ENCODE measurements at places on chromosomes 2 and 18.
A peak's percentile ranks its signal among the peaks of the same experiment; 100 is the strongest.

DNA sequence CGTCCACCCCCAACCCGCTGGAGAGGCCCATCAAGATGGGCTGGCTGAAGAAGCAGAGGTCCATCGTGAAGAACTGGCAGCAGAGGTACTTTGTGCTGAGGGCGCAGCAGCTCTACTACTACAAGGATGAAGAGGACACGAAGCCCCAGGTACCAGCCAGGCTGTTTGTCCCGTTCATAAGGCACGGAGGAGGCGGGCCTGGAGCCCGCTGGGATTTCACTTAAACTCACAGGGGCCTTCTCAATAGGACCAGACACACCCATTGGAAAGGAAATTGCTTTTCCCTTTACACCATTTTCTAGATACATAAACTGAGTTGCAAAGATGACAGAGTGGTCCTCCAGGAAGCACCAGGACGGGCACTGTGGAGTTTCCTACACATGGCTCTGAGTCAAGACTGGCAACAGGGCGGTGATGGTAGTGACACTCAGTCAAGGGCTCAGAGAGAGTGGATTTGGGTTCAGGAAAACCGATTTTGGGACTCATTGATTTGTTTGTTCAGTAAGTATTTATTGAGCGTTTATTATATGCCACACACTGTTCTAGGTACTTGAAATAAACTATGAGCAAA, 40.7 kb downstream of the ARHGAP25 start:
- no peak for DNase-seq

- DNase-seq: no peak
These were observed 10.1 kb downstream of the HDAC4 start for GRCh38 chr2:239390546-239391285.

GRCh38 chr18:6601241-6601640, 128.3 kb upstream of the ARHGAP28 start:
- no peak for DNase-seq

- no peak for DNase-seq
These were observed 37.9 kb downstream of the CCDC138 start for GRCh38 chr2:108824316-108825070.

DNA sequence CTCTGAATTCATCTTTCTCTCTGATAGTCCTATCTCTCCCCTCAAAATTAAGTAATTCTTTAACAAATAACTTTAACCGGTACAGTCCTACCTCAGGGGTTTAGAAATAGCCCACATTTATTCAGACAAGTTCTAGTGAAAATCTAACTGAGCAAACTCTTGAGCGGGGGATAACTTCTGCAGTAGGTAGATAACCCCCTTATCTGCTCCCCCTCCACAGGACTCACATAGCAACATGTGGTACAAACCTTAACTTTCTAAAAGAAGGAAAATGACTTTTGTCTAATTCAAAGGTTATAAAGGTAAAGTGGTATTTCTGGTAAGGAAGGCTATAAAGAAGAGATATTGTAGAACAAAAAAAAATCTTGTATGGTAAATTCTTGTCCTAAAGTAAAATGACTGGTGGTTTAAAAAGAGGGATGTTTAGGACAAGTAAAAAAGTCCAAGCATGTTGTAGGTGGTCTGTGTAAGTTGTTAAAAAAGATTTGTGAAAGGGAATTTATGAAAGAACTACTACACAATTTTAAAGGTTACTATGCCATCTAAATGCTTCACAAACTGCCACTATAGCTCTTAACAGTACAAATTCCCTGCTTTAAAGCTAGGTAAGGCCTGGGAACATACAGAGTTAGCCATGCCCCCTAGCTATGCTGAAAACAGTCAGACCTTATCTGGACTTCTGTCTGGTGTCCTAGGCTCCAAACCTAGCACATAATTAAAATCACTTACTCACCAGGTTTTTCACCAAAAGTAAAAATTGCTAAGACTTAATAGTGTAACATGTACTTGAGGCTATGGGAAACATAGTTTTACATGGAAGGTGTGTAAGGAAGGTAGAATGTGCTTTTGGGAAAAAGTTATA, 8.1 kb upstream of the RPIA start:
- DNase-seq: no peak

- DNase-seq: peak; percentile 77
These were observed 17.3 kb downstream of the ACADL start for GRCh38 chr2:210207929-210208328.

DNA sequence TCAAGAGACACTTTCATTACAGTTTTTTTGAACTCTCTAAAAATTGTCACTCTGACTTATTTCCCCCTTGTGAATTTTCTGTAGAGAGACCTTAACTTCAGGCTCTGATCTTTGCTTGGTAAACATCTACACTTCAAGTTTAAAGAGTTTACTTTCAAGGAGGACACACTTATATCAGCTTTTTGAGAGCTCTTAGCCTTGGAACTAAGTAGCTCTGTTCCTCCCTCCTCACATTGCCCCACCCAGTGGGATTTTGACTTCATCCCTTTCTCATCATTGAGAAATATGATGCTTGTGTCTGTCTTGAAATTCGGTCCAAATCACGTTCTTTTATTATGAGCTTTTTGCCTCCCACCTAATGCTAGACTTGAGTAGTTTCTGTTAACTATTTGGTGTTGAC, 433.4 kb upstream of the MEIS1 start:
- no peak for DNase-seq

GRCh38 chr18:10025711-10026670, 112.2 kb downstream of the VAPA start:
- no peak for DNase-seq

- DNase-seq: no peak
These were observed 133.4 kb upstream of the REG3A start for GRCh38 chr2:79292958-79293315.

DNA sequence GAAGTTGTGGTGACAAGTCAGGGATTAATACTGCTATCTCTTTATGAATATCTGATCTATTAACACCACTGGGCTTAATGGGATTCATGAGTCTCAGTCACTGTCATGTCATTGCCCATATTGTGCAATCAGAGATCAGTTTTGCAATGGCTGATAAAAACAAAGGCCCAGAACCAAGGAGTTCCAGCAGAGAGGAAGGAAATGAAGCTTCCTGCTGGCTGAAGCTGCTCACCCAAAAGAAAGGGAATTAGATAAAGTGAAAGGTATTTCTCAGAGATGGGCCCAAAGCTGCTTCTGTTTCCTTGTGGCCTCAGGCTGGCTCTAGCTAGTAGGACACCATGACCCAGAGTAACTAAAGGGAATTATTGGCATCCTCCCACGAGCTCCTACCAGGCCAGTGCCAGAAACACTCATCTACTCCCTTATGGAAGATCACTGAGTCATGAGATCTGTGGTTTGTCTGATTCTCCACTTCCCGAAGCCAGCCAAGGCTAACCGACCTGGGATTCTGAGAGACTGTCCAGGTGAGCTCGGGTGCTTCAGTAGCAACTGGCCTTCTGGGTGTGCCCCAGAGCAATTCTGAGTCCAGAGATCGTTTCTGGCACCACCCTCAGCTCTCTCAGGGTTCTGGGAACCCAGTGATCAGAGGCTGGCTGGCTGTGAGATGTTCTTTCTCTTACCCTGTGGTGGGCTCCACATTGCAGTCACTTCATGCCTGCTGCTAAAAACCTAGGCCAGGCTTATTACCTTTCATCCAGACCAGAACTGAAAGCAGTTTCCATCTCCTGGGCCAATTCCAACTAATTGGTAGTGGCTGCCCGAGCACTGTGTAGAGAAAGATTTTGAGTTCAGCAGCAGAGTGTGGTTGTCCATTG, 129.5 kb upstream of the PELI1 start:
- no peak for DNase-seq

DNA sequence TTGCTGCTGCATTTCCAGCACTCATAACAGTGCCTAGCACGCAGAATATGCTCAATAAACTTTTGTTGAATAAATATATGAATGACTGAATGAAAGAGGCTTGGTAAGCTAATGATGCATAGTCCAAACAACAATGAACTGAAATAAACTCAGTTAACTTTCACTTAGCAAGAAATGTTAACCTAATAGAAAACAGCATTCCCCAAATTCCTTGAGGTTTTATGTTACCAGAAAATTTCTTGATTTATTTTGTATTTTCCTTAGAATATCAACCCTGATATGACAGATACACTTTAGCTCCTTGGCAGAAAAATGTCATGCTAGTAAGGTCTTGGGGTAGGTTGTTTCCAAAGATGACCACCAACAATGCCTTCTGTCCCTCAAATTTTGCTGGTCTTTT, 217.4 kb downstream of the KCNE4 start:
- no peak for DNase-seq

GRCh38 chr2:228652366-228652765, 470.9 kb upstream of the SPHKAP start:
- no peak for DNase-seq

GRCh38 chr18:72161691-72162090, 382.5 kb downstream of the CBLN2 start:
- no peak for DNase-seq

DNA sequence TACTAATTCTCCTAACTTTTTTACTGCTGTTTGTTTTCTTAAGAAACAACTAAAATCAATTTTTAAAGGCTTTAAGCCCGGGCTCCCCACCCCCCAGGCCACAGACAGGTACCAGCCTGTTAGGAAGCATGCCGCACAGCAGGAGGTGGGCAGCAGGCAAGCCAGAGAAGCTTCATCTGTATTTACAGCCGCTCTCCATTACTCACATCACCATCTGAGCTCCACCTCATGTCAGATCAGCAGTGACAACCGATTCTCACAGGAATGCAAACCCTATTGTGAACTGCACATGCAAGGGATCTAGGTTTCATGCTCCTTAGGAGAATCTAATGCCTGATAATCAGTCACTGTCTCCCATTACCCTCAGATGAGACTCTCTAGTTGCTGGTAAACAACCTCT, 517.0 kb downstream of the NRXN1 start:
- DNase-seq: no peak

DNA sequence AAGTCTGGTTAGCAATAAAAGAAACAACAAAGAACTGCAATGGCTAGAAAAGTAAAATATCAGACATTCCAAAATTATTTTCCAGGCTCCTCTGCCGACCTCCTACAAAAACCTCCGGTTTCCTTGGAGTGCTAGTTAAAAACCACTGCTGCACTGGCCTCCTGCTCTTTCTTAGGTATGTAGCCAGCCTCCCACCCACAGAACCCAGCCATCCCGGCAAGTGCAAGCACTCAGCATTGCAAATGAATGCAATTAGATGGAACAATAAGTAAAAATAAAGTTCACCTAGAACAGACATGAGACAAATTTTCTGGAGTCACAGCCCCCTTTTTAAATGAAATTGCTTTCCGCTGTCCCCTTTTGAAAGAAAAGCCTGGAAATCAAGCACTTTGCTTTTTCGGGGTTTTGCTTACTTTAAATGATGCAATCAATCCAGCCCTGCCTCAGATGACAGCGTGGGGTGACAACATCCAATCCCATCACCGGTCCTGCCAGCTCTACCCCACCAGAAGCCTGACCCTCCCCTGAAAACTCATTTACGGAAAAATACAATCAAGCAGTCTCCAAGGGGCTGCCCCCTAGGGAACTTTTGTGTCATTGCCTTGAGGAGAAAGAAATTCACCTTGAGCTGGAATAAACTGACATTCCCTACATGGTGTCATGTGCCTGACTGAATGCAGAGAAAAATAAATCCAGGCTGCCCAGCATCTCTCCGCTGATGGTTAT, 199.8 kb downstream of the EPHA4 start:
- no peak for DNase-seq

- DNase-seq: peak; percentile 41
These were observed 83.8 kb downstream of the VIT start for GRCh38 chr2:36780231-36780839.

DNA sequence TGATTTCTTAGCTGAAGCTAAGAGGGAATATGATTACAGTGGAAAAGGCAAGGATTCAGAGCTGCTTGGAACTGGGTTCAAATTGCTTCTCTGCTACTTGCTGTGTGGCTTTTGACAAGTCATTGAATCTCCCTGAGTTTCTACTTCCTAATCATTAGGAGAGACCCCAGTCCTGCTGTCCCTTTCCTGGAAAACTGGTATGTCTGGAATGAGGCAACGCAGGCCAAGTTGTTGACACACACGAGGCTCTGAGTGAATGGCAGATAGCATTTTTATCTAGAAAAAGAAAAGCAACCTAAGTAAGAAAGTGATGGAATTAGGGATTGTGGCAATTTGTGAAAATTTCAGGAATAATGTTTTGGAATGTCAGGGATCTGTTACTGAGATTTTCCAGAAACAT, 123.6 kb downstream of the LPIN1 start:
- DNase-seq: no peak

DNA sequence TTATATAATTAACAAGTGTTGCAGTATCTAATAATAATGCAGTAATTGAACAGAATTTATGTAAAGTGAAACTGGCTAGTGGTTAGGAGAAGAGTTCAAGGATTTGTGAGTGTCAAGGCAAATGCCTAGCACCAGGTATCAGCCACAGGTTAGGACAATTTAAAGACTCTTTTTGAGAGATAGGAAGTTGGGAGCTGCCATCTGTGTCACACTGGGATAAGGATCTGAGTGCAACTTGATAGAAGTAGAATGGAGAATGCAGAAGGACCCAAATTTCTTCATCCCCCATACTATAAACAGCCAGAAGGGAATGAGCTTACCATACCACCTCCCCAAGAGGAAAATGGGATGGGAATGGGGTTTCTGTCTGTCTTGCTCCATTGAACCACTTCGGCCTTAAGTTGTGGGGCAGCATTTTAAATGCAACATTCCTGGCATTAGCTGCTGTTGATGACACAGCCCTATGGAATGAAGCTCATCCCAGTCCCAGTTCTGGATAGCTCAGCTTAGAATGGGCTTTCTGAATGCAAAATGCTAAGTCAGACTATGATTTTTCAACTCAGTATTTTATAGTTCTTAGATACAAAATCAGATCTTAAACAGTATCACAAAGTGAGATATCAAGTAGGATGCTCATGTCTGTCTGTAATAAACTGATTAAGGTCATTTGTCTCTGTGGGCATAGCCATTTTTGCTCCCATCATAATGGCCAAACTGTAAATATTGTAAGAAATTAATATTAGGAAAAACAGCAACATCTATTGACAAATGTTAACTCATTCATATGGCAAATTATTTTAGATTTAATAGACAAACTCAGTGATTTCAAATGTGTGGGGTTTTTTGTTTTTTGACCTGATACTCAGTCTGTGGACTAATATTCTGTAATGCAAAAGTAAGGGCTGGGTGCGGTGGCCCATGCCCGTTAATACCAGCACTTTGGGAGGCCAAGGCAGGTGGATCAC, 44.0 kb downstream of the GPR155 start:
- DNase-seq: no peak

- DNase-seq: no peak
These were observed 87.9 kb upstream of the TTN start for GRCh38 chr2:178895171-178895570.

GRCh38 chr2:190904640-190905261, 24.1 kb downstream of the GLS start:
- DNase-seq: no peak
